ENCODE measurements at places on chromosomes 11 and 22.

DNA sequence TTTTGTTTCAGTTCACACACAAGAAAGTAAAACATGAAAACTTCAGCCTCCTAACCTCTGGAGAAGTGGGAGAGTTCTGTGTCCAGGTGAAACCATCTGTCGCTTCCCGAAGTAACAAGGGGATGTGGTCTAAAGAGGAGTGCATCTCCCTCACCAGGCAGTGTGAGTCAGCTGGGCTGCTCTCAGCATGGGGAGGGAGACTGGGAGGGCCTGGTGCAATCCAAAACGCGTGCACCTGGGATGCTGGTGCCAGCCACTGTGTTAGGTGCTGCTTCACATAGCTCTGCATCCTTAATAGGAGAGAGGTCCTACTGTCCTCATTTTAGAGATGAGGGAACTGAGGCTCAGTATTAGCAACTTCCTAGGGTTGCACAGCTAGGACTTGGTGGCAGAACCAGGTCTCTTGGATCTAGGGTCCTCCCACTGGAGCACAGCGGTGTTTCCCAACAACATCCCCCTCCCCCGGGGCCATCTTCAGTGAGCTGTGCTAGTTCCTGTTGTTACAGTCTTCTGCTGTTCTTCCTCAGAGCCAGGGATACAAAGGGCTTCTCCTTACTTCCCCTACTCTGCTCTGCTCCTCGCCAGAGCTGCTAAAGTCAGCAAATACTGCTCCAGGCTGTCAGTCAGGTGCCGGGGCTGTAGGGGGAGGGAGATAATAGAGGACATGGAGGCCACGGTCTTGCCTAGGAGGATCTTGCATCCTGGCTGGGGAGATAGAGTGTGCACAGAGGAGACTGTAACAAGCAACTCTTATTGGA is 8.0 kb downstream of the IL10RA start:
- no peak for DNase-seq

DNA sequence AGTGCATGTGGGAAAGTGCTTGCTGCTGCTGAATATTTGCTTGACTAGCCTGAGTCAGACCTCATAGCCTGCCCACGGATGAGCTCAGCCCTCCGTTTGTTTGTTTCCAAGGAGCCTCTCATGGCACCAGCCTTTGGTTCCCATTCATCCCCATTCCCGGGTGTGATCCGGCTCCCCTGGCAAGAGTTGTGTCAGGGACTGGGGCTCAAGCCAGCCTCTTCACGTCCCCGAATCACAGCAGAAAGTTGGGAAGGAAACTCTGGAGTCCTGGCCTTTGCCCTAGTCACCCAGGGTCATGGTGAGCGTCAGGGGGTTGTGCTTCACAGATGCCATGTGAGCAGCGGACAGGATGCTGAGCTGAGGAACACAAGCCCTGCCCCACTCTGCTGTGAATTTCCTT is 13.8 kb downstream of the SEC14L3 start:
- no peak for DNase-seq

GRCh38 chr11:65700399-65700798 is 11.7 kb upstream of the KAT5 start:
- DNase-seq = no peak

- DNase-seq = no peak
Measured at GRCh38 chr22:41261541-41262249, 21.0 kb upstream of the CHADL start.

DNA sequence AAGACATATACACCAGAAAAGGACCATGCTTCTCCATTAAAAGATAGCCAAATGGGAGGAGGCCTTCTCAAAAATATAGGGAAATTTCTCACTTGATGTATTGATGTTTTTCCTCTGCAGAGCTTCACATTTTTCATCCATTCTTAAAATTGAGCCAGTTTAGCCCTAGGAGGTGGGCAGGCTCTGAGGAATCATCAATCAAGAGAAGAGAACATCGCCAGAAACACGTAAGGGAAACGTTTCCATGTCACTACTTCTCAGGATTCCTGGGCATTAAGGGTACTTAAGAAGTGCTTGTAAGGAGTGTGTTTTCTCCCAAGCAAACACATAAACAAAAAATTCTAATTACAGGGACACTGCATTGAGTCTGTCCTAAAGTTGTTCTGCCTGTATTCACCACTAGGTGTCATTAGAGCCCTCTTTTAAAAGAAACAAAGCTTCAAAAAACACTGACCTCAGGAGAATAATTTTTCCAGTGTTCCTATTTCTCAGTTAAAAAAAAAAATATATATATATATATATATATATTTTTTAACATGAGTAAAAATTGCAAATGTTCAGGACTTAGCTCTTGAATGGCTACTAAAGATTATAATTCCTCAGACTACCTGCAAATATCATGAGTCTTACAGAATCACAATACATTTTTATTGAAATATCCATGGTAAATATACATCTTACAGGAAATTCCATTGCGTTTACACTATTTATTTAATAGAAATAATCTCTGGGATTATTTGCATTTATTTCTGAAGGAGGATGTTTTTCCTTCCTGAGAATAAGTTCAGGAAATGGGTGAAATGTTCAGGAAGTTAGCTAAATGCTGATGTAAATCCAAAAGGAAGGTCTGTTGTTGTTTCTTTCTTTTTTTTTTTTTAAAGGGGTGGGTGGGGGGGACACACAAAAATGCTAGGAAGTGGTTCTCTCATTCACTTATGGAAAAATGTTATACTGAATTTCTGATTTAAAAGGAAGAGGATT is 16.0 kb downstream of the FZD4 start:
- DNase-seq = no peak

GRCh38 chr22:45908961-45909360 is 68.0 kb downstream of the WNT7B start:
- DNase-seq = no peak

GRCh38 chr22:47055461-47055860 is 293.0 kb downstream of the TBC1D22A start:
- no peak for DNase-seq

DNA sequence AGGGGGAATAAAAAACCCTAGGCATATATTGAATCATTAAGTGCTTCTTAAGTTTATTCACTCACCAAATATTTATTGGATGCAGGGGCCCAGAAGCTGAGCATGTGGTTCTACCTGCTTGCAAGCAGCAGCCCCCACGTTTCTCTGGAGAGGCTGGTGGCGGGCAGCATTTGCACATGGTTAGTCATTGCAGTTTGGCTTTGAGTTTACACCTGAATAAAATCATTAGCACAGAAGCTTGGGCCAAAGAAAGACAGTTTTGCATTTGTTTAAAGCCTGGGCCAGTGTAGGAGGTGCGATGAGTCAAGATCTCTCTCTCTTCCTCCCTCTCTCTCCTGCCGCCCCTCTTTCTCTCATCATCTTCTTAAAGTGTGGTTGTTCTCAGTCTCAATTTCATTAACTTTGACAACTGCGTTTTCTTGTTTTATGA is 72.6 kb downstream of the C22orf31 start:
- DNase-seq = no peak

GRCh38 chr11:32312865-32313403 is 122.4 kb downstream of the WT1 start:
- DNase-seq = no peak

- peak; percentile 71 for DNase-seq
Measured at GRCh38 chr11:133956650-133957633, at the start of gene IGSF9B. IGSF9B (minus strand) TSS chr11:133956968; CDS start chr11:133956754, 214 bp downstream.

DNA sequence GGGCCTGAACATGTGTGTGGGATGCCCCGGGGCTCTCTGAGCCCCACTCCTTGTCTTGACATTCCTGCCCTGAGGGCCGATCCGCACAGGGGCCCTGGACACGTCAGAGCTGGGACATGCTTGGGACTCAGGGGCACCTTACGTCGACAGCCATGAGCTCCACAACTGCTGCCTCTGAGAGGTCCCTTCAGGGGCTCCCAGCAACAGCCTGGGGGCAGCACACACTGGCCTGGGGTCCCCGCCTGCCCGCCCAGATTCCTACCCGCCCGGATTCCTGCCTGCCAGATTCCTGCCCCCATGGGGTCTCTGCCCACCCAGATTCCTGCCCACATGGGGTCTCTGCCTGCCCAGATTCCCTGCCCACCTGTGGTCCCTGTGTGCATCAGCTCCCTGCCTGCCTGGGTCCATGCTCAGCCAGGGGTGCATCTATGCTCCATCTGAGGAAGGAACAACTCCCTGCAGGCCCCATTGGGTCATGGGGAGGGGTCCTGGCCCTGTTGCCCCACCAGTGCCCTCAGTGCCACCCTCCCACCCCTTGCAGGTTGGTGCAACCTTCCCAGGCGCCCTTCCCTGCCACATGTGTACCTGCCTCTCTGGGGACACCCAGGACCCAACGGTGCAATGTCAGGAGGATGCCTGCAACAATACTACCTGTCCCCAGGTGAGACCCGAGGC is 35.7 kb downstream of the MUC5B start:
- no peak for DNase-seq

DNA sequence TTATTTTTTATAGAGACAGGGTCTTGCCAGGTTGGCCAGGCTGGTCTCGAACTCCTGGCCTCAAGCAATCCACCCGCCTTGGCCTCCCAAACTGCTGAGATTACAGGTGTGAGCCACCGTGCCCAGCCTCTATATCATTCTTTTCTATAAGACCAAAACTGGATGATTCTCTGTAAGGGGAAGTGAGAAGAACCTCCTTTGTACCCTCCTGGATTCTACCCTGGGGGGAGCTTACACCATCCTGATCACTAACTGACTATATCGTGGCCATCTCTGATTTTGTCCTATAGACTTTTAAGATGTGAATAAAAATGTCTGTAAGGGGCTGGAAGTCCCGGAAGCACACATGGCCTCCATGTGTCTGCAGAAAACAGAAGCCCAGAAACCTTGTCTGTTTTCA is 9.1 kb downstream of the PIWIL4 start:
- no peak for DNase-seq

GRCh38 chr11:123439616-123440015 is 9.5 kb downstream of the GRAMD1B start:
- no peak for DNase-seq

Data from NCI-H187 (cell line).